LHCN-M2 (cell line): ENCODE measurements at places on chromosomes 16 and 17.

DNA sequence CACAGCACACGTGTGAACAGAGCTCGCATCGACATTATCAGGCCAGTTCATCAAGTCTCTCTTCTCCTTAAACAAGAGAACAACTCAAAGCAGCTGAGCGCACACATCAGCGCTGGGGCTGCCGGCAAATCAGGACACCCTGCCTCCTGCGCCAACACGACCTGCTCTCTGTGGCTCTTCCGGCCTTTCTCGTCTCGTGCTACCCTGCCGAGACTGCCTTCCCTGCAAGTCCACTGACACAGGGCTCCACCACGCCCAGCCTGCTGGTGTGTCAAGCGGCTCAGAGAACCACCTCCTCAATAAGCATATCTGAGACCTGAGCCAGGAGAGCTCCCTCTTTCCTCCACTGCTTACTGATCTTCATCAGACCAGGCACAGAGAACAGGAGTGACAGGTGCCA lies 96.9 kb downstream of the ZNF778 start:
- no peak for DNase-seq

- no peak for DNase-seq
Observed at GRCh38 chr17:49487183-49487582, 7.9 kb upstream of the NGFR start.

GRCh38 chr17:36722121-36722902 lies 120.9 kb downstream of the MRM1 start:
- no peak for DNase-seq

GRCh38 chr17:17818088-17818526 lies 18.7 kb downstream of the SREBF1 start:
- no peak for DNase-seq

GRCh38 chr17:6797718-6798351 lies 21.8 kb downstream of the FBXO39 start:
- no peak for DNase-seq

GRCh38 chr17:38508954-38509771 lies 80.9 kb downstream of the ARHGAP23 start:
- peak; percentile 83 for DNase-seq

- DNase-seq = peak; percentile 68
Observed at GRCh38 chr17:8489841-8490240, 54.2 kb downstream of the NDEL1 start.

- no peak for DNase-seq
Observed at GRCh38 chr16:53428681-53429080, 5.6 kb upstream of the RBL2 start.

DNA sequence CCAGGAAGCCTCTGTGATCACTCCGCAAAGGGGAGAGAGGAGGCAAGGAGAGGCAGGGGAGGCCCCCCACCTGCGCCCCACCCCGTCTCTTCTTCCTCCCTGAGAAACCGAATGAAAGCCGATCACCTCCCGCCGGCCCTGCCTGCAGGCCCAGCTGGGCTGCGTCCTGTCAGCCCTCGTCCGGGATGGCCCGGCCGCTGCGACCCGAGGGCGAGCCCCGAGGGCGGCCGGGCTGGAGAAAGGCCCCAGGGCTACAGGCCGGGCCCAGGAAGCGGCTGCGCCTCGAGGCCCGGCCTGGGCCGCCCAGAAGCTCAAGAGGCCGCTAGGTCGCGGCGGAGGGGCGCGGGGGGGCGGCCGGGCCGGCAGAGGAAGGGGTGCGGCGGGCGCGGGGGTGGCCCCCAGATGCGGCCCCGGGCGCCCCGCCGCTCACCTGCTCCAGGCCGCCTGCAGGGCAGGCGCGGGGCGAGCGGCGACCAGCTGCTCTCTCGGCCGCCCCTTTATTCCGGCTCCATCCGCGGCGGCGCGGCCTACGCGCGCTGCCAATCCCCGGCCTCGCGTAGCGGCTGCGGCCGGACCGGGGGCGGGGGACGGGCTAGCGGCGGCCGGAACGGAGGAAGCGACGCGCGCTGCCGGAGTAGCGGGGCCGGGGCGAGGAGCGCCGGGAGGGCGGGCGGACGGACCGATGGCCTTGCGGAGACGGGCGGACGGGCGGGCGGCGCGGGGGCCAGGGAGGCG lies at the start of gene ZNF319:
ZNF319 (minus strand) TSS at position 702 of the 735 bp plus-strand sequence. CDS start 2,407 bp downstream, outside the sequence.
- peak; percentile 17 for DNase-seq

DNA sequence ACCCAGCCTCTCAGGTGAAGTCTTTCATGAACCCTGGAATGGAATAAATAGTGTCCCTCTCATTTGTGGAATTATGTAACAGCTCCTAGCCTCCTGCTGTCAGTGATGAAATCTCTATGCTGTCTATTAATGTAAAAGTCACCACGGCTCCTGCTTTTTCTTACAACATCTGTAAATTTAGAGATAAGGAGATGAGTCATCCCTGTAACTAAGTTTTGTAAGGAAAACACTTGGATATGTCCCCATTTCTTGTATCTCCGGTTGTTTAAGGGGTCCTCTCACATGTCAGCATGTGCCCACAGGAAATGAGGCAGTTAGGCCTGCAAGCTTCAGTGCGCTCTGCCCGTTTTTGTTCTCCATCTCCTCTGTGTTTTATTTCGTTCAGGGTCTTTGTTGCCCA lies 2.8 kb upstream of the NAT9 start:
- no peak for DNase-seq

GRCh38 chr16:10412935-10413601 lies 27.2 kb downstream of the ATF7IP2 start:
- no peak for DNase-seq

GRCh38 chr16:85040685-85041084 lies 13.1 kb downstream of the KIAA0513 start:
- DNase-seq = no peak

GRCh38 chr17:35486920-35487732 lies 38.6 kb upstream of the SLFN13 start:
- DNase-seq = peak; percentile 46

DNA sequence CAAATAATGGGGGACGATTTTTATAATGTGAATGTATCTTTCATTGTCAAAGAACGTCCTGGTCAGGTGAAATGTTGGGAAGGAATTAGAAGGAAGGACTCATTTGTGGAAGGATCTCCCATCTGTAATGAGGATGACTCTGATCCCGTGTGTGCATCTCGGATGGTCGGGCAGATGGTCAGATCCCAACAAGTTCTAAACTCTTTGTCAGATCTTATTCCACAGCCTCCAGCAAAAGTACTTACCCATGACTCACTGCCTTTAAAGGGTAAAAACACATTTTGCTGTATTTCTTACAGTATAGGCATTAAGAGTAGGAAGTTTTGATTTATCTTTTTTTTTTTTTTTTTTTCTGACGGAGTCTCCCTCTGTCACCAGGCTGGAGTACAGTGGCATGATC lies 539 bp upstream of the KRTAP4-8 start:
- DNase-seq = peak; percentile 22

DNA sequence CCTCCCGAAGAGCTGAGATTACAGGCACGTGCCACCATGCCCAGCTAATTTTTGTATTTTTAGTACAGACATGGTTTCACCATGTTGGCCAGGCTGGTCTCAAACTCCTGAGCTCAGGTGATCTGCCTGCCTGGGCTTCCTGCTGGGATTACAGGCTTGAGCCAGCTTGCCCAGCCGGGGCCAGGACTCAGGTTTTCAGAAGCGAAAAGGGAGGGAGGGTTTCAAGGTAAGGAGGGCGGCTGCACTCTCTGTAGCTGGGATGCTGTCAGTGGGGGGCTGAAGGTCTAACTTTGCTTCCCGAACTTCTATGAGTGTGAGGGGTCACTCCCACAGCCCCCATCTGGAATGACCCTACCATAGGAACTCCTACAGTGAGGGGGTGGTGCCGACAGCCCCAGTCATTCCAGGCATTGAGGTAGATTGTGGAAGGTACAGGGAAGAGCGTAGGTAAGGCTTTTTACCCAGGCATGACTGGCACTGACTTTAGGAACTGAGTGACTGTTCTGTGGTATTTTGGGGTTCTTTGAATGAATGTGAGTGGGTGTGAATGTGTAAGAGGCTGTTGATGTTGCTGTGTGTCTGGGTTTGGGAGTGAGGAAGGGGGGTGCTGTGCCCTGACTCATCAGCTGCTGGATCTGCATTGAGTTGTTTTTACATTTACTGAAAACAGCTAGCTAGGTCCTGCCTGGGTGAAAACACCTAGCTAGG lies 3.8 kb upstream of the C1QL1 start:
- DNase-seq = peak; percentile 75

GRCh38 chr17:82229698-82230608 lies 1.1 kb downstream of the SLC16A3 start:
- DNase-seq = no peak

DNA sequence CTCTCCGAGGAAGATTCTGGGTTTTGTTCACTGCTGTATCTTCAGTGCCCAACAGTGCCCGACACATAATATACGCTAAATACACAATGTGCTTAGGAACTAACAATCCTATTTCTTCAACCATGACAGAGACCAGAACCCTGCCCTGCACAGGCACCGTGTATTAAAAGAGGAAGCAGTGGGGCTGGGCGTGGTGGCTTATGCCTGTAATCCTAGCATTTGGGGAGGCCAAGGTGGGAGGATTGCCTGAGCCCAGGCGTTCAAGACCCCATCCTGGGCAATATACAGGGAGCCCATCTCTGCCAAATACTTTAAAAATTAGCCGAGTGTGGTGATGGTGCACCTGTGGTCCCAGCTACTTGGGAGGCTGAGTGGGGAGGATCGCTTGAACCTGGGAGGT lies 19.3 kb downstream of the ARL2BP start:
- no peak for DNase-seq

DNA sequence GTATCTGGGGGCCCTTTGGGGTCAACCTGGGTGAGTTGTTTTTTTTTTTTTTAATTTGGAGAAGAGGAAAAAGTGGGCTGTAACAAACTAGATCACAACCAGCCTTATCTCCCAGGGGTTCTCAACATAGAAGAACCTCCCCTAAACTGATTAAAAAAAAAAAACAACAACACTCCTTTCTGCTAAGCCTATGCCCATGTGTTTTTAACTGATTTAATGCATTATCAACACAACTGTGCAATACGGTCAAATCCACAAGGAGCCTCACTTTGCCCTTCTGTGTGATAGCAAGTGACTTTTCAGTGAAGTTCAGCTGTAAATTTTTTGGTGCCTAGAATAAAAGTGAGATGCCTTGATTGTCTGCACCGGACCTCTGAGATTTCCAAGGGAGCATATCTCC lies 646 bp downstream of the MYH11 start:
- no peak for DNase-seq

- DNase-seq = peak; percentile 77
Observed at GRCh38 chr16:71929048-71929447, 33.7 kb downstream of the IST1 start.

DNA sequence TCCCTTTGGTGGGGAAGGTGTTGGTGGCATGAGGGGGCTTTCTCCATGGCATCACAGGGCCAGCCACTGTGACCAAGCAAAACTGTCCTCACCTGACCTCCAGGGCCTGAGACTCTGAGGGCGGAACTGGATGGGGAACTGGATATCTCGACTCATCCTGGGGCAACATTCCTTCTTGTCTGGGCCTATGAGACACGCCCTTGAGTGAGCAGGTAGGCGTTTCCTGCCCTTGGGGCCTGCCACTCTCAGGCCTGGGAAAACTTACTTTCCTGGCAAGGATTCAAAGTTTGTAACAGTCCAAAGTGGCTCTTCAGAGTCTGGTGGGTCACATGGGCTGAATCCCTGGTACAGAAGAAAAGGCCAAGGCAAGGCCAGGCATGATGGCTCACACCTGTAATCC lies 9.6 kb downstream of the MT1X start:
- DNase-seq = peak; percentile 39

DNA sequence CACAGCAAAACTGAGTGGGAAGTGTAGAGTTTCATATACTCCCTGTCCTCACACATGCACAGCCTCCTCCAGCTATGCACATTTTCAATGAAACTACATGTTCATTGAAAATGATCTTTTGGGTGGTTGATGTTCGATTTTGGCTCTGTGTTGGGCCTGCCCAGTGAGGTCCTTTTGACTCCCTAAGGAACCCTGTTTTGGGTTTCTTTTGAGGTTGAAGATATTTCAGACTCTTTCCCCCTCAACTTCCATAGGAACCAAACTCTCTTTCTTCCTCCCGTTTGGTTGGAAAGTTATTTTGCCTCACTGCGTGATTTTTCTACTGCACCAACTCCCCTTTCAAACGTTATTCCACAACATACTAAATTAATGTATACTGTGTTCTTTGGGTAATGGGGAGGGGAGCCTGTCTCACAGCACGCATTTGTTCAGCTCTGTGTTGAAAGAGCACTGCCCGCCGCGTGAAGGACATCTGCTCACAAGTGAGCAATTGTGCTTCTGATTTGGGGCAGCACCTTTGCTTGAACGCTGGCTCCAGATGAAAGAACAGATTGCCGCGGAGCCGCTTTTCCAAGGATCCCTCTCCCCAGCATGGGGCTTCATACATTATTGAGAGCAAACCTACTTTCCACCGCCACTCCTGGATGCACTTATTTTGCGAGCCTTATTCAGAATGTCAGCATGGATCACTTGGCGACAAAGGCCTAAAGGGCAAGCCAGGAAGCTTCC lies 385.9 kb downstream of the WWOX start:
- DNase-seq = no peak

DNA sequence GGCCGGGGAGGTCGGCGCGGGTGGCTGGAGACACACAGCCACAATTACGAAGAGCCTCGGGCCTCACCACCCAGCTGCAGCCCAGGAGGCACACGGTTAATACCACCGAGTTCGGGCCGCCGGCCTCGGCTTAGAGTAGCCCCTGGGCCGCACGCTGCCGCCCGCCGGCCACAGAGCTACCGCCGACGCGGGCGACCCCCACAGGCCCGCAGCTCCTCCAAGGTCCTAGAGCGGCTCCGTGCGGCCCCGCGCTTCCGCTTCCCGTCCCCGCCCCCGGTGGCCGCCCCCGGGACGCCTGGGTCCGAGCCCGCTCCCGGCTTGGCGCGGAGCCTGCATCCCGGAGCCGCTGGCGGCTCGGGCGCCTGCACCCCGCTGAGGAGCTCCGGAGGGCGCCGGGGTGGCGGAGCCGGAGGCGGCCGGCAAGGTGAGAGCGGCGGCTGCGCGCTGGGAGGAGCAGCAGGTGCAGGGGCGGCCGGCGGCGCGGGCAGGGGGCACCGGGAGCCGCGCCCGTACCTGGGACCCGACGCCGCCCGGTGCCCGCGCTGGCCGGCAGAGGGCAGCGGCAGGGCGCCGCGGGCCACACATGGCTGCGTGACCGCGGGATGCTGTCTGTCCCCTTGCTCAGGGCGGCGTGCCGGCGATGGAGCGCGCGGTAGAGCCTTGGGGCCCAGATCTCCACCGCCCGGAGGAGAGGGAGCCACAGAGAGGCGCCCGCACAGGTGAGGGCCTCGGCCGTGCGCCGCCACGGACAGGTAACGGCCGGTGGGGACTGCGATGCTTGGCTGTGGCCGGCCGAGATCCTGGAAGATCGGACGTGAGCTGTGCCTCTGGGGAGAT lies at the start of gene ZNF48:
ZNF48 (plus strand) TSS at position 266 of the 837 bp plus-strand sequence; CDS start at position 641, 375 bp downstream.
- DNase-seq = peak; percentile 87

GRCh38 chr16:19266774-19267173 lies 18.8 kb upstream of the CLEC19A start:
- no peak for DNase-seq

- DNase-seq = no peak
Observed at GRCh38 chr17:37109731-37110710, 161.3 kb downstream of the AATF start.

GRCh38 chr17:82383411-82383810 lies 11.8 kb downstream of the UTS2R start:
- DNase-seq = no peak
